ENCODE measurements at places on chromosomes 4 and X.

GRCh38 chr4:157806184-157806583 lies 366.6 kb downstream of the GASK1B start:
- no peak overlapping the region for H3K27ac ChIP-seq
- H3K4me1 ChIP-seq, result no peaks in the 10 kb centered on the region
- no peaks in the 10 kb centered on the region for H3K36me3 ChIP-seq
- no peaks in the 10 kb centered on the region for H3K27me3 ChIP-seq

DNA sequence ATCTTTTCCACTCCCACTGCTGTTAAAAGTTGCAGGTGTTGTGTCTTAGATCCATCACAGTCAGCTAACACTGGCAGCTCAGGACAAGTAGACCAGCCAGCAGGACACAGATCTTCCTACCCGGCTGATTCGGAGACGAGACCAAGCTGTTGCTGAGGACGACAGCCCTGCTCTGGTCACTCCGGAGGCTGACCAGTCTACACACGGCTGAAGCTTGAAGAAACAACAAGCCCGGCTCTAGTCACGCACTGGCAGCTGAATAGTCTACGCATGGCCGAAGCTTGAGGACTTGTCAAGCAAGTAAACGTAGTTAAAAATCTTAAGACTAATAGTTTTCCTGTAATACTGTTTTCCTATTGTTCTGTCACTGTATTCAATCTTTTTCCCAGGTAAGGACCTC lies 1.8 kb downstream of the ACOX3 start:
- H3K4me3 ChIP-seq, result no peak overlapping the region
- H3K27ac ChIP-seq, result no peak overlapping the region
- peaks cover 9% of the 10 kb centered on the region for H3K4me1 ChIP-seq
- H3K36me3 ChIP-seq, result no peaks in the 10 kb centered on the region

DNA sequence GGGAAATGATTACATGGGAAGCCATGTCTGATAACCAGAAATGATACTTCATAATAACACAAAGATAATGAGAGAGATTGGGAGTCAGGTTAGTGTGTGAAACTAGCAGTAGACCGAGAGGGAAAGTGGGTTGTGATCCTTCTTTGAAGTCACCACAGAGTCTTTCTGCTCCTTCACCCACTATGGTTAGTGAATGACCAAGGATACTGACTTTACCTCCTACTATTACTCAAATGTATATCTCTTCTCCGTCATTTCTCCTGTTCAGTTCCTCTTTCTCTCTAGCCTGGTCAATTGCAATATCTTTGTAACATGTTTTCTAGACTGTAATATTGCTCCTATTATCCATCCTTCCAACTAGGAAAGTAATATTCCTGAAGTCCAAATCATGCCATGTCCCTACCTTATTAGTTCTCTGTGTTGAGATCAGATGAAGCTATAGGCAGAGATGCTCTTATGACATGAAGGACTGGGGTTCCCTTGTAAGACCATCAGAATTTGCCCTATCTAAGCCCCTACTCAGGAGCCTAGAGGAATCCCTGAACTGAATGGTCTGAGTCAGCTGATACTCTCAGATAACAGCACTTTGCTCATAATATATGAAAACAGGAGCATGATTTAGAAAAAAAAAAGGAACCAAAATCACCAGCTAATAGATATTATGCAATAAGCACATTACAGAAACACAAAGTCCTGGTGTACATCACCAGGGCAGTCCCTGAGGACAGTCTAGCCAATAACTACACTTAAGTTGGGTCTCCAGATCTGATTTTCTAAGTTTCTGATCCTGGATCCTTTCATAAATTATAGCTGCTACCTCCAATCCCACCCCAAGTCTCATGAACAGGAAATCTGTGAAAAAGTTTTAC lies 81.2 kb downstream of the SHROOM3 start:
- no peak overlapping the region for H3K27ac ChIP-seq
- no peaks in the 10 kb centered on the region for H3K4me1 ChIP-seq
- DNase-seq, result no peak
- no peak overlapping the region for H3K4me3 ChIP-seq
- no peaks in the 10 kb centered on the region for H3K27me3 ChIP-seq

GRCh38 chr4:121939690-121940089 lies 12.2 kb downstream of the TRPC3 start:
- H3K36me3 ChIP-seq, result no peaks in the 10 kb centered on the region
- peak; percentile 21 for DNase-seq
- H3K4me3 ChIP-seq, result no peak overlapping the region
- H3K27me3 ChIP-seq, result no peaks in the 10 kb centered on the region
- no peak overlapping the region for H3K27ac ChIP-seq

DNA sequence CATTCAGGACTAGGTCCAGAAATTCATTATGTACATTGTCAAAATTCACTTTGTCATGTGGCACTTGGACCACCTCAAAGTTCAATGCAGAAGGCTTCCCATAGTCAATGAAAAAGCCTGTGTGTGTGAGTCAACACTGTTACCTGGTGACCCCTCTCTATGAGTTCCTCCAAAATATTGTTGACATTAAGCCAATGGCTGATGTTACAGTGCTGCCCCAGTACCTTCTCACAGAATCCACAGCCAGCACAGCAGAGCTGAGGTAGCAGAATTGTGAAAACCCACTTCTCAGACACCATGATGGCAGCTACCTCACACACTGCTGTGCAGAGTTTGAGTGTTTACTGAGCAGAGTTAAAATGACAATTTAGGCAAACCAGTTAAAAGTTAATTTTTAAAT lies 22.4 kb upstream of the UGT2B4 start:
- H3K4me1 ChIP-seq, result no peaks in the 10 kb centered on the region
- no peak overlapping the region for H3K27ac ChIP-seq
- no peak overlapping the region for H3K4me3 ChIP-seq
- H3K36me3 ChIP-seq, result no peaks in the 10 kb centered on the region

All from fibroblast of lung (primary cell).